ENCODE measurements at places on chromosomes 5 and 9. TPM values are rescaled to one million over a fixed set of nuclear protein-coding genes. Genes with fewer than 3 reads are reported as not detected.

The MARVELD2 gene
- 0.09 TPM for total RNA-seq

The C9orf50 gene
- total RNA-seq = not detected

The FAM169A gene
- total RNA-seq = 0.04 TPM

The RALGPS1 gene
- 2.6 TPM for total RNA-seq

The IFNB1 gene
- total RNA-seq = not detected

The ORM2 gene
- total RNA-seq = 0.98 TPM

The SPARC gene
- 24.3 TPM for total RNA-seq

The BHMT gene
- 0.16 TPM for total RNA-seq

The GBGT1 gene
- 25.8 TPM for total RNA-seq

The SPINK4 gene
- total RNA-seq = not detected

The FRRS1L gene
- total RNA-seq = not detected

The CARD6 gene
- 5.9 TPM for total RNA-seq
